LHCN-M2 (cell line): ENCODE measurements at places on chromosomes 3 and 15.

- DNase-seq, result peak; percentile 14
Measured at GRCh38 chr3:24154013-24154695, 209.1 kb downstream of the NR1D2 start.

GRCh38 chr3:121894301-121894990 is at the start of gene SLC15A2:
Gene SLC15A2, plus strand, starts transcription at chr3:121894401. Its CDS starts 76 bp downstream, at chr3:121894477.
- DNase-seq, result no peak

- no peak for DNase-seq
Measured at GRCh38 chr3:100086401-100086800, 27.9 kb downstream of the FILIP1L start.

GRCh38 chr3:157285966-157286365 is 126.0 kb upstream of the CCNL1 start:
- peak; percentile 32 for DNase-seq

GRCh38 chr3:192577271-192577670 is 150.1 kb downstream of the FGF12 start:
- no peak for DNase-seq

DNA sequence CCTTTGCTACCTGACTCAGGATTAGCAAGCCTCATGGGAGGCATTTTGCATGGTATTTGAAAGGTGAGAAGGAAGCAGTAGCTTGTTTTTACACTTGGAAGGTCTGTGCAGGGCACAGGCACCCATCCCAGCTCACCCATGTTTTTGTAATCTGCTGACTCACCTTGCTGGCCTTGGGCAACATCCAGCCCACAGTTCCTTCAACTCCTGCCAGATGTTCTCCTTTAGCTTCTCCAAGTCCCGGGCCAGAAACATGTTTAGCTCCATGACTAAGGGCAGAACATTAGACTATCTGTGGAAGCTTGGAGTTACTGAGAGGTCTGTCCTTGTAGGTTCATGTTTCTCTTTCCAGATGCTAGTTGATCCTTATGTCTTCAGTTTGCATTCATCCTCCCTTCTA is 12.4 kb upstream of the ZNF770 start:
- DNase-seq, result peak; percentile 71

DNA sequence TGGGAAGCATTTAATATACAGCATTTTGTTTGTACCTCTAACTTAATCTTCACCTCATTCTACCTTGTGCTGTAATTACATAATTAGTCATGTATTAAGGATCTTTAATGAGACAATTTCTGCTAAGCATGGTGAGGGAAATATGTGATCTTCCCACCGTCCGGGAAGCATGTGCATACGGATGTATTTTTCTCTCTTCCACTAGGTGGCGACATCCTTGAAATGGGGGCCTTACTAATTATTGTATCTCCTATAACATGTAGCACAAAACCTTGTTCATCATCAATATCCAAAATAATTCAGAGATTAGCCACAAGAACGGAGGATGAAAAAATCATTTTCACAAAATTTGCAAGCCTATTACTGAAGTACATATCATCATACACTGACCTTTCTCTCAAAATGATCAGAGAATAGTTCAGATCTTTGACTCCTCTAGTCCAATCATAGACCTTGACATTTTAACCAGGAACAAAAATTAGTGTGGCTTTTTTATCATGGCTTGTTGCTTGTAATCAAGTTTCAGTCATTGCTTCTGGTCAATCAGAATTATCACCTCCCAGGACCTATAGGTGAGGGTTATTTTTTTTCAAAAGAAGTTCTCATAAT is 148.9 kb upstream of the GBE1 start:
- peak; percentile 35 for DNase-seq

DNA sequence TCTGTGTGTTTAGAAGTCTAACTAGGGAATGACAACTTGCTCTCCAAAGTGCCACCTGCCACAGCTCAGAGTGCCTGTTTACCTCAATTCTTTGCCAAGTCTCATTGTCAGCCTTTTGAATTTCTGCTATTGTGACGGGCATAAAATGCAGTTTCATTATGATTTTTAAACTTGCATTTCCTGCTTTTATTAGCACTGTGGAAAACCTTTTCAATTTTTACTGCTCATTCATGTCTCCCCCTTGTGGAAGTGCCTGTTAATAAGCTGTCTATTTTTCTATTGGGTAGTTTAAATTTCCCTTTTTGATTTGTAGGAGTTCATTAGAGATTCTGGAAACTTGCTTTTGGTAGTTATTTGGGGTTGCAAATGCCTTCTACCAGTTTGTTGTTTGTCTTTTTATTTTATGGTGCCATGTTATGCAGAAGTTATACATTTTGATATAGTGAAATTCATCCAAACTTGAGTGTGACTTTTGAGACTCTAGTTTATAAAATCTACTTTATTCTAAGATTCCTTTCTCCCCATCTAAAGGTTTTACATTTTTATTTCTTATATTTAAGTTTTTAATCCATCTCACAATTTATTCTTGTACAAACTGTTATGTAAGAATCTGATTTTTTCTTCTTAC is 53.9 kb upstream of the FRMD4B start:
- peak; percentile 38 for DNase-seq

DNA sequence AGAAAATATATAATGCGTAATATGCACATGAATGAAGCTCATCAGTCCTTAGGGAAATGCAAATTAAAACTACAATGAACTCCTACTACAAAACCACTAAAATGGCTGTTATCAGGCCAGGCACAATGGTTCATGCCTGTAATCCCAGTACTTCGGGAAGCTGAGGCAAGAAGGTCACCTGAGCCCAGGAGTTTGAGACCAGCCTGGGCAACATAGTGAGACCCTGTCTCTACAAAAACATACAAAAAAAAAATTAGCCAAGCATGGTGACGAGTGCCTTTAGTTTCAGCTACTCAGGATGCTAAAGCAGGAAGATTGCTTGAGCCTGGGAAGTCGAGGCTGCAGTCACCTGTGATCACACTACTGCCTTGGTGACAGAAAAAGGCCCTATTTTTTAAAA is 85.2 kb downstream of the MAP4 start:
- no peak for DNase-seq

DNA sequence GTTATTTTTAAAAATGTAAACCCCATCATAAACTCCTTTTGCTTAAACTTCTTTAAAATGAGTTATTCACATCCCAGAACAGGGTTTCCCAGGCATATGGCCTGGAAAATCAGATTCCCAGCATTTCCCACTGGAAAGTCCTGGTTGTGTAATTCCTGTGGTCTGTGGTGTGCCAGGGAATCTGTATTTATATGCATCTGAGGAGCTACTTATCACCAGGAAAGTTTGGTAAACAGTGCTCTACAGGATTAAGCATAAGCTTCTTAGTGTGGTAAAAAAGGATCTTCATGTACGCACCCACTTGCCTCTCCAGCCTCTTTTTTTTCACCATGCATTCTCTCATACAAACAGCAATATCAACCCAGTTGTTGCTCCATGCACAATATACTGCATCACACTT is 28.2 kb downstream of the MEIS2 start:
- peak; percentile 23 for DNase-seq

- DNase-seq, result no peak
Measured at GRCh38 chr3:191809326-191809949, 348.5 kb downstream of the PYDC2 start.

- no peak for DNase-seq
Measured at GRCh38 chr15:36673039-36673438, 93.6 kb downstream of the CDIN1 start.

- DNase-seq, result no peak
Measured at GRCh38 chr3:73419942-73420341, 204.8 kb downstream of the PDZRN3 start.

- DNase-seq, result no peak
Measured at GRCh38 chr15:47432826-47433225, 284.5 kb upstream of the SEMA6D start.

- peak; percentile 64 for DNase-seq
Measured at GRCh38 chr3:132785292-132785691, 63.1 kb upstream of the NPHP3 start.

DNA sequence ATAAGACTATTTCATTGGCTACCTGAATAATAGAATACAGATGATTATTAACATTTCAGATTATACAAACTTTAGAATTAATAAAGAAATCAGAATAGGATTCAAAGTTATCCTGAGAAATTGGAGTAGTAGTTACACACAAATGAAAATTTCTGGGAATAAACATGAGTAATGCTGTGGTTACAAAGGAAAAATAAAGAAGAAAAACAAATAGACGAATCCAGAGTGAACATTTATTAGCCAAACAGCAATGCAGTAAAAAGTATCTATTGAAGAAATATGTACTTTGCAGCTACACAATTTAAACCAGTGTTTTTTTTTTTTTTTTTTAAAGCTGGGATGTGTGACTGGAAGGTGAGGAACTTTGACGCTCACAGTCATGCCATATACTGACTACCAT is 1159.2 kb downstream of the TUSC7 start:
- DNase-seq, result peak; percentile 20

DNA sequence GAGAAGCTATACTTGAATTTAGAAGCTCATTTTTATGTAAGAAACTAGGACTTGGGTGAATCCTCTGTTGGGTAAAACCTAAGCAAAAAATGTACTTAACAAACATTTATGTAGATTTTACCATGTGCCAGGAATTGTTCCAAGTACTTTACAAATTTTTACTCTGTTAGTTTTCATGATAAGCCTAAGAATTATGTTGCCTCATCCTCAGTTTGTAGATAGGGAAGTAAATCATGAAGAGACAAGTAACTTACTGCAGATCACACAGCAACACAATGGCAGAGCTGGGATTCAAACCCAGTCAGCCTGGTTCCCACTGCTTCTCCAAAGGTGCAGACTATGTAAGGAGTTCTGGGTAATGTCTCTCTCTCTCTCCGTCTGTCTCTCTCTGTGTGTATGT is 169.9 kb downstream of the DIPK2A start:
- no peak for DNase-seq

GRCh38 chr3:191005790-191006189 is 143.3 kb upstream of the GMNC start:
- DNase-seq, result no peak

DNA sequence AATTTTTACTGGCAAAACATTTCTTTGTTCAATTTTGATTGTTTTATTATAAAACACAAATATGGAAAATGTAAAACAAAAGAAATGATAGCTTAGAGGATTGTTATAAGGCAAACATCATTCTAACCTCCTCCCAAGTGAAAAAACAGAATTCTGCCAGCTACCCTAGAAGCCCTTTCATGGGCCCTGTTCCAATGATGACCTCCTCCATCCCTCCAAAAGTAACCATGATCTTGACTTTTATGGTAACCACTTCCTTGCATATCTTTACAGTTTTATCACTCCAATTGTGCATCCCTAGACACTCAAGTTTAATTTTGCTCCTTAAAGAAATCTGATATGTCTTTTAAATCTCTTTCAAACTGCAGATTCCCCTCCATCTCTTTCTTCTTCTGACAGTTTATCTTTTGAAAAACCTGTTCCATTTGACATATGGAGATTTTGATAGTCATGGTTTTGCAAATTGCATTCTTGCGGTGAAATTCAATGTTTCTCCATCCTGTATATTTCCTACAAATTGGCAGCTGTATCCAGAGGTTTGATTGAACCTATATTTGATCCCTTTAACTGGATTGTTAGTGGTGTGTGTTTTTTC is 27.0 kb upstream of the TNFAIP8L3 start:
- DNase-seq, result peak; percentile 47

DNA sequence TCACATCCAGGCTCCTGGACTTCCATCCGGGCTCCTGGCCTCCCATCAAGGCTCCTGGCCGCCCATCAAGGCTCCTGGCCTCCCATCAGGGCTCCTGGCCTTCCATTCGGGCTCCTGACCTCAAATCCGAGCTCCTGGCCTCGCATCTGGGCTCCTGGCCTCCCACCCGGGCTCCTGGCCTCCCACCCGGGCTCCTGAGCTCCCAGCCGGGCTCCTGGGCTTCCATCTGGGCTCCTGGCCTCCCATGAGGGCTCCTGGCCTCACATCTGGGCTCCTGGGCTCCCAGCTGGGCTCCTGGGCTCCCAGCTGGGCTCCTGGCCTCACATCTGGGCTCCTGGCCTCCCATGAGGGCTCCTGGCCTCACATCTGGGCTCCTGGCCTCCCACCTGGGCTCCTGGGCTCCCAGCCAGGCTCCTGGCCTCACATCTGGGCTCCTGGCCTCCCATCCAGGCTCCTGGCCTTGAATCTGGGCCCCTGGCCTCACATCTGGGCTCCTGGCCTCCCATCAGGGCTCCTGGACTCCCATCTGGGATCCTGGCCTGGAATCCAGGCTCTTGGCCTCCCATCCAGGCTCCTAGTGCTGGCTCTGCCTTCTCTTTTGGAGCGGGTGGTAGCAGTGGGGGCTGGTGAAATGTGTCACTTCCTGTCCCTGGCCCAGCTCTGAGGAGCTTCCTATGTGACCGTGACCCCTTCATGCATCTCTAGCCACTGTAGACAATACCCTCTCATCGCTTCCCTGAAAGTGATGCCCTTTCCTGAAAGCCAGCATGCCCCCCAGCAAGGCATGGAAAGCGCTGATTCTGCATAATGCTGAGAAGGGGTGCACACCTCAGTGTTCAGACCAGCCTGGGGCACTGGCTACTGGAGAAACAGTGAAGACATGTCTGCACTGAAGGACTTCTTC is 62.7 kb upstream of the BLM start:
- no peak for DNase-seq

GRCh38 chr15:36925653-36926426 is 174.5 kb downstream of the MEIS2 start:
- no peak for DNase-seq

- DNase-seq, result no peak
Measured at GRCh38 chr3:145058483-145058882, 1086.9 kb downstream of the DIPK2A start.

DNA sequence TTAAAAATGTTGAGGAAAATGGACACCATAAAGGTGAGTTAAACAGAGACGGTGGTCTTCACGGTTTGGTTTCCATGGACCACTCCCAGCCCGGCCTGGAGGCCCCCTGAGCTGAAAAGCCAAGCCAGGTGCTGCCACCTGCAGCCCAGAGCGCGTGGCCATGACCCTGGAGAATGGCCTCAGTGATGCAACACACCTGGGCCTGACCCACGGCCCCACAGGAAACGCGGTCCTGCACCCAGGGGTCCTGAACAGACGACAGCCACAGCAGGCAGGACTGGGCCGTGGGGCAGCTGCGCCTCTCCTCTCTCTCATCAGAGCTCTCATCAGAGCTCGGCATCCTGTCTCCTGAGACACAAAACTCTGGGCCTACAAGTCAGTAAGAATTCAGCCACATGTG is 64.1 kb downstream of the NIPA2 start:
- no peak for DNase-seq
